ENCODE measurements at places on chromosomes 2 and 18.
A peak's percentile ranks its signal among the peaks of the same experiment; 100 is the strongest.

- no peak for DNase-seq
Observed at GRCh38 chr2:152437276-152438108, 102.5 kb downstream of the FMNL2 start.

GRCh38 chr2:67666386-67667053 lies 269.4 kb downstream of the ETAA1 start:
- DNase-seq: no peak

- no peak for DNase-seq
Observed at GRCh38 chr2:145906354-145906753, 1386.4 kb upstream of the ZEB2 start.

- no peak for DNase-seq
Observed at GRCh38 chr2:23312996-23313606, 71.9 kb upstream of the KLHL29 start.

DNA sequence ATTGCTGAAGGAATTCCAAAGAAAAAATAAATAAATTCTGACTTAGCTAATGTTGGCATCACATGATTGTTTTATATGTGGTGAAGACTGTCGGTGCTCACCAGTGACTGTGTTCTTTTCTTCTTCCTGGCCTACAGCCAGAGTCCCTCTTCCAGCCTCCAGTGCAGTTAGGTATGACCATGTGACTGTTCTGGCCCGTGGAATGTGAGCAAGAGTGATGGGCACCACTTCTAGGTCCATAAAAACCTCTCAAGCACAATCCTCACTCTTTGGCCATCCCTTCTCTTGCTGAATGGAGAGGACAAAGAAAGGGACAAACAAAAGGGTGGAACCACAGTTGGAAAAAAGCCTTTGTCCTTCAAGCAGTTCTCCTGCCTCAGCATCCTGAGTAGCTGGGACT lies 39.0 kb upstream of the BMPR2 start:
- DNase-seq: no peak

- no peak for DNase-seq
Observed at GRCh38 chr2:217650716-217651360, 352.0 kb downstream of the TNS1 start.

DNA sequence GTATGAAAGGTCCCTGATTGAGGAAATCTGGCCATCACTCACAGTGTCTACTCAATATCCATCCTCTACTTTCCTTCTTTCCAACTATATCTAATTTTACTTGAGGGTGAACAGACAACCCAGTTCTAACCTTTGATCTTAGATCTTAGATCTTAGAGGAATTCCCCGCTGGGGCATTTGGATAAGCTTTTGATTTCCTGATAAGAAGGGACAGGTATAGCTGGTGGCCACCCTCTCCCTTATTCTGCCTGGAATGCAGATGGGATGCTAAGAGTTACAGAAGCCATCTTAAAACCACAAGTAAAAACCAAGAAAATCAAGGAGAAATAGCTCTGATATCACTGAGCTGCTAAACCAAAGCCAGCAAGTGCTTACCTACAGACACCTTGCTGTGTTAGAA lies 77.2 kb upstream of the ACSL3 start:
- DNase-seq: no peak

GRCh38 chr18:32930695-32931301 lies 158.0 kb upstream of the KLHL14 start:
- DNase-seq: no peak

DNA sequence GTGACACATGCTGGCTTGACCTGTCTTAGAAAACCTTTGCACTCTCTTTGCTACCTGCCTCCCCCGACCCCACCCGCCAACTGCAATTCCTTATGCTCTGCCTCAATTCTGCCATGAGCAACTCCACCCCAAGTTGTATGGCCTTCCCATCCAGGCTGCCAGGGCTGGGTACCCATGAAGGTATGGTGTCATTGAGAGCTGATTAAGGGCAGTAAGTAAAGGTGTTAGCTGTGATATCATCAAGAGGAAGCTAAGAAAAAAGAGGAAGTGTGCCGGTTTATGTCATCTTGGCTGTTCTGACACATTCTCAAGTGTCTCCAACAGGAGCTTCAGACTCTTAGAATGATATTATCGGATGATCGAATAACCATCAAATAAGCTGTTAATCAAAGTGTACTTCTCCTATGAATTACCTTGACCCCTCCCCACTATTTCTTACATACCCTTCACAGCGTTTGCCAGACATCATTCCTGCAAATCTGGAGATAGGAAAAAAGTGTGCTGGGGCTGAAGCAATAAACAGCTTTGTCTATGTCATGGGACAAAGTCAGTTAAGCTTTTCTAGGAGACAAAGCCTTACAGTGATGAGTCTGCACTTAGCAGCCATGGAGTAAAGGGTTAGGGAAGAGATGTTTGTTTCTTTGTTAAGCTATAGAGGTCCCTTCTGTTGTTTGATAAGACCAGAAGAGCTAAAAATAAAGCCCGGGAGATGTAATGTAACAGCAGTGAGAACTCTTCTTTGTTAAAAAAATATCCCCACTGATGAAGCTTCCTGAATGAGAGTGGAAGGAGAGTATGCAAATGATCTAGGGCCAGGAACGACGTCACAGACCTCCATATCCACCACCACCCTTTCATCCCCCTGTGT lies 40.4 kb upstream of the SMAD2 start:
- DNase-seq: no peak

DNA sequence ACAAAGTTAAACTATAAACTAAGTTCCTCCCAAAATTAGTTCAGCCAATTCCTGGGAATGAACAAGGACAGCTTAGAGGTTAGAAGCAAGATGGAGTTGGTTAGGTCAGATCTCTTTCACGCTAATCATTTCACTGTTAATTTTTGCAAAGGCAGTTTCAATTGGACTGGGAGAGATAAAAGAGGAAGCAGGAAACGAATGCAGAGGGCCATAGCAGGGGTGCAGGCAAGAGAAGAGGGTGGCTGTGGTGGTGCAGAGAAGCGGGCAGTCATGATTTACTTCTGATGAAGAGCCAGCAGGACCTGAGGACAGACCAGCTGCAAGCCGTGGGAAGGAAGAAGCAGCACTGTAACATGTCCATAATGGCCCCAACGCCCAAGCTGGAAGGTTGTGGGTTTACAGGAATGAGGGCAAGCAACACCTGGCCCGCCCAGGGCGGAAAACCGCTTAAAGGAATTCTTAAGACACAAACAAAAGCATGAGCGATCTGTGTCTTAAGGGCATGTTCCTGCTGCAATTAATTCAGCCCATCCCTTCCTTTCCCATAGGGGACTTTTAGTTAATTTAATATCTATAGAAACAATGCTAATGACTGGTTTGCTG lies 4.1 kb upstream of the RMP24 start:
- DNase-seq: no peak

- peak; percentile 25 for DNase-seq
Observed at GRCh38 chr2:204544961-204545860, at the start of gene PARD3B. PARD3B (plus strand) TSS chr2:204545475; CDS start chr2:204546000, 525 bp downstream.

GRCh38 chr2:178213991-178214390 lies 19.7 kb downstream of the OSBPL6 start:
- no peak for DNase-seq

DNA sequence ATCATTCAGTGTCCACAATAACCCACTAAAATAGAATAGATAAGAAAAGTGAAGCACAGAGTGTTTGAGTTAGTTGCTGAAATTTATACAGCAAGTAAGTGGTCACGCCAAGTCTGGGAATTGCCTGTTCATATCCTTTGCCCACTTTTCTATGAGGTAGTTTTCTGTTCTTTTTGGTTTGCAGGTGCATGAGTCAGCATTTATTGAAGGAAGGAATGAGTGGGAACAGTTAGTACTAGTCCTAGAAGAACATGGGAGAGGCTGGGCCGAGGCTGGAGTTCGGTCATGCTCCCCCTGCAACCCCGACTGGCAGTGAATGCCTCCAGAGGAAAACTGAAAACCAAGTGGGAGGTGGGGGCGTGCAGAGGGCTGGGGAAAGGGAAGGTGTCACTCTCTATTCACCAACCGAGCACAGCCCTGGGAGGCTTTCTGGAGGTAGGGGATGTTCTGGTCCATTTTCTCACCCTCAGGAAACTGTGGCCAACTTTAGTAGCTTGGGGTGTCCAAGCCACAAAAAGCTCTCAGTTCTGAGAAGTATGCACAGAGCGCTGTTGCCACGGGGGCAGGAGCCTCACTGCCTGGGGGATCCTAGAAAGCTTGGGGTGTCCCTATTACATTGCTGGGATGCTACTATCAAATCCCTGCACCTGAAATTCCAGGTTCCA lies 41.4 kb downstream of the FOSL2 start:
- no peak for DNase-seq

- DNase-seq: no peak
Observed at GRCh38 chr2:28477087-28477486, 18.8 kb upstream of the PLB1 start.

- no peak for DNase-seq
Observed at GRCh38 chr2:180848393-180848792, 132.0 kb upstream of the UBE2E3 start.

GRCh38 chr2:11602563-11603204 lies 67.3 kb downstream of the NTSR2 start:
- no peak for DNase-seq

DNA sequence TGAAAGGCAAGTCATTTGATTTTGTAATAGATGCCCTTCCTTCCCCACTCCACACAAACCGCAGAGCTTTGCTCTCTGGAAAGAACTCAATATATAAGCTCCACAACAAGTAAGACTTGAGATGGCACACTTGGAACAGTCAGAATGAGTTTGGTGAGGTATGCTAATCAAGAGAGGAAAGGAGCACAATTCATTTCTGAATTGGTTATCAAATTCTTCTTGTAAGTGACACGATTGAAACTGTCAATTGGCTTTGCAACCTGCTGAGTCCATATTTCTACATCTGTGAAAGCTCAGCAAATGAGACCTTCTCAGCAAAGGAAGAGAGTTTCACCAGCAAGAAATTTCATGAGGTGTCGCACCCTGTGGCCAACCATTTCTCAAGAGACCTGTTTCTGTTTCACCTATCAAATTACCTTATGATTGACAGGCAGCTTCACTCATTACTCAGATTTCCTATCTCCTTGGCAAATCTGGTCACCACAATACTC lies 19.1 kb downstream of the CTLA4 start:
- DNase-seq: no peak

DNA sequence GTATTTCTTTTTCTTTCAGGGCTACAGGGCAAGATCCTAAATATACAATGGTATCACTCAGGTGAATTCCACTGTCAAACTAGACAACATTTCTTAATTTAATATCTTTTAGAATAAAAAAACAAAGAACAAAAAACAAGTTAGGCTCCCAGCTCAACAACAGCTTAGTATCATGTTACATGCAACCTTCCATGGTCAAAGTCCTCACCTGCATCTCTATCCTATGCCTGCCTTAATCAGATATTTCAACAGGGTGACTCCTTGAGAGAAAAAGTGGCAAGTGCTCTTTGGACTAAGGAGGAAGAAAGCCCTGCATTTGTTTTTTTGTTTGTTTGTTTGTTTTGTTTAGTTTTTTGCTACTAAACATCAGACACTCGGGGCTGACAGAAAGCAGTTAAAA lies 50.2 kb downstream of the WDFY1 start:
- no peak for DNase-seq

GRCh38 chr2:120646994-120647393 lies 88.7 kb upstream of the GLI2 start:
- DNase-seq: no peak

DNA sequence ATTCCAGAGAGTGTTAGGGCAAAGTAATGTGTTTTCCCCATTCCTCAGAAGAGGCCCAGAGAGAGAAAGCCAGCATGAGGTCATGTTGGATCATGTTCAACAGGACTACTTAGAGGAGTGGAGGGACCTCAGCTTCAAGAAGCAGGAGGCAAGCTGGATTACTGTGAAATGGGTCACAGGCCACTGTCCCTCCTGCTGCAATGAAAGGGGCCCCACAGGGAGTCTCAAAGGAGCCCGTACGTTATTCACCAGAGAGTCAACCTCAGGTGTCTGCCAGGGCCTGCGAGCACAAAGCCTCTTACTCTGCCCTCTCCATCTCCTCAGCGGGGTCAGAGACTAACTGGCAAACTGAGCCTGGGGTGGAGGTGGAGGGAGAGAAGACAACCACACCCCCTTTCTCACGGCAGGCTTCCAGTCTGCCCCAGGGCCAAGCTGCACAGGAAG lies 27.2 kb upstream of the ACYP2 start:
- DNase-seq: no peak

DNA sequence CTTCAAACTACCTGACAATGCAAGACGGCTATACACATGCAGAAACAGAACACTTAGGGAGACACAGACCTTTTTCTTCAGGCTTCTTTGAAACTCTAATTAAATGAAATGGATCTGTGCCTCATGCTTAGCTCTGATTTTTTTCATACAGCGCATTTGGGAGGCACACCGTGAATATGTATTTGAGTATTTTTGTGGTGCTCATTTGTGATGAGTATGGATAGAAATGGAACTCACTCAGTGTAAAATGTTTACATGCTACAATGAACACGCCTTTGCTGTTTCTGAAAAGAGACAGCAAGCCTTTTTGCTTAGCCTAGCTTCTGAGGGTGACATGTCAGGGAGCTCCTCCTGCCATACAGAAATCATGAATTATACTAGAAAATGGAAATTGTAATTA lies 113.3 kb downstream of the FSHR start:
- no peak for DNase-seq

DNA sequence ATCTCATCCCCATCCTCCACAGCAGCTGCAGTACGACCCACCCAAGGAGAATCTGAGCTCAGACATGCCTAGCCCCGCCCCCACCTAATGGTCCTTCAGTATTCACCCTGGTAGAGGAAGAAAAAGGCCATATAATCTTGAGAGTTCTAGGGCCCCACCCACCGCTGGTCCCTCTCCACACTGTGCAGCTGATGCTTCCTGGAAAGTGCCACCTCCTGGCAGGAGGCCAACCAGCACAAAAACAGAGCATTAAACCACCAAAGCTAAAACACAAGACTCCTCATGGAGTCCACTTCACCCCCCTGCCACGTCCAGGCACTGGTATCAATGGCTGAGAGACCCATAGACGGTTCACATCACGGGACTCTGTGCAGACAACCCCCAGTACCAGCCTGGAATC lies 40.7 kb downstream of the MC4R start:
- DNase-seq: no peak

- DNase-seq: no peak
Observed at GRCh38 chr2:236557306-236558030, 12.2 kb upstream of the ACKR3 start.

DNA sequence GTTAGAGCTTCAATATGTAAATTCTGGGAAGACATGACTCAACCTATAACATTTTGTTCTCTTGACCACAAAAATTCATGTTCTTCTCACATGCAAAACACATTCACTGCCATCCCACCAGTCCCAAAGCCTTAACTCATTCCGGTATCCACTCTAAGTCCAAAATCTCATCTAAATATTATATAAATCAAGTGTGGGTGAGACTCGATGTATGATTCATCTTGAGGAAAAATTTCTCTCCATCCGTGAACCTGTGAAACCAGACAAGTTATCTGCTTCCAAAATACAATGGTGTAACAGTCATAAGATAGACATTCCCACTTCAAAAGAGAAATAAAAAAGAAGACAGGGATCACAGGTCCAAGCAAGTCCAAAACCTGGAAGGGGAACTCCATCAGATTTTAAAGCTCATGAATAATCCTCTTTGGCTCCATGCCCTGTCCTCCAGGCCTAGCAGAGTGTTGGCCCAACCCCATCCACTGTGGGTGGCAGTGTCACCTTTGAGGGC lies 101.3 kb downstream of the RAD51AP2 start:
- DNase-seq: no peak

All from omental fat pad (tissue), 4 donors.